ENCODE measurements at places on chromosomes 11 and 22.

DNA sequence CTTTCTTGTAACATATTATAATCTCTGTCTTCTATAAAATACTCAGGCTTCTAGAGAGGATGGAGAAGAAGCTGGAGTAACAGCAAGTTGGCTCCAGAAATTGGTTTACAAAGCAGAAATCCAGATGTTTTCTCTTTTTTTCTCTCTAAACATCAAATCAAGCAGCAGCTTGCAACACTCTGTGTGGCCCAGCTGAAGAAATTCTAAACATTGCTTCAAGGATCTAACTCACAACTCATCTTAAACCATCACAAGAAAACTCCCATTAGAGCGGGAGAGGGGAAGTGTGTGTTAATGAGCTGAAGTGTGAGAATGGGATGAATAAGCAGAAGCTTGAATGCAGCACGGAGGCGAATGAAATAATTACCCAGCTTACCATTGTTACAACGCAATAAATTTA, 146.5 kb downstream of the OPCML start:
- DNase-seq, result no peak

GRCh38 chr22:44325718-44326490, 13.2 kb upstream of the SHISAL1 start:
- peak; percentile 54 for DNase-seq

GRCh38 chr11:33160136-33160535, 1.1 kb downstream of the CSTF3 start:
- DNase-seq, result peak; percentile 32

DNA sequence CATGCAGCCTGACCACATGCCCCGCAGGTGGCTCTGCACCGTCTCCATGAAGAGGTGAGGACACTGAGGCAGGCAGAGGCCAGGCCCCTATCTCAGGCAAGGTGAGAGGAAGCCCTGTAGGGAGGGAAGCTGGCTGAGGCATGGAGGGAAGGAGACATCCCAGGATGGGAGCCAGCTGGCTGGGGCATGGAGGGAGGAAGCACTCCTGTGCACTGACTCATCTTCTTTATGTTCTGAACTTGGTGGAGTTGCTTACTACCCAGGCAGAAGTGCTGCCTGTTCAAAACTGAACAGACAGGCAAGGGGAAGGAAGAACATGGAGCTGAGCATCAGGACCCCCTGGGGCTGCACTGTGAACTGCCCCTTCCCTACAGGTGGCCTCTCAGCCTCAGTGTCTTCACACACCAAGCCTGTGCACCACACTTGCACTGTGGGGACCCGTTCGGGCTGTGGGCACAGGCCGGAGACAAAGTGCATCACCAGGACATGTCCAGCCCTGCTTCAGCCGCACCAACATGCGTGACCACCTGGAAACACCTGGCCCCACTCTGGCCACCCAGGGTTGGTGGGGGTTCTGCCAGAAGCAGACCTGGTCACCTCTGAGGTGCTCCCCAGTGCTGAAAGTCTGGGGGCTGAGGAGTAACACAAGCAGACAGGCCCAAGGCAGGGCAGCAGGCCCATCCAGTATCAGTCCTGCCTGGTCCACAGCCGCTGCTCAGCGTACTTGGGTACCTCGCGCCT, 55.5 kb downstream of the DGCR2 start:
- DNase-seq, result no peak

- no peak for DNase-seq
These were observed 42.4 kb downstream of the TTC28 start for GRCh38 chr22:28637225-28637624.

All from NCI-H748 treated with DMSO at 0.1 percent for 48 hours (cell line).